Kidney glomerular epithelial cell (primary cell): ENCODE measurements at places on chromosomes 3 and 15.

GRCh38 chr3:120838441-120839091 is 69.4 kb upstream of the STXBP5L start:
- DNase-seq = no peak

- no peak for DNase-seq
These were observed 34.3 kb downstream of the PRR23E start for GRCh38 chr3:127226946-127227842.

DNA sequence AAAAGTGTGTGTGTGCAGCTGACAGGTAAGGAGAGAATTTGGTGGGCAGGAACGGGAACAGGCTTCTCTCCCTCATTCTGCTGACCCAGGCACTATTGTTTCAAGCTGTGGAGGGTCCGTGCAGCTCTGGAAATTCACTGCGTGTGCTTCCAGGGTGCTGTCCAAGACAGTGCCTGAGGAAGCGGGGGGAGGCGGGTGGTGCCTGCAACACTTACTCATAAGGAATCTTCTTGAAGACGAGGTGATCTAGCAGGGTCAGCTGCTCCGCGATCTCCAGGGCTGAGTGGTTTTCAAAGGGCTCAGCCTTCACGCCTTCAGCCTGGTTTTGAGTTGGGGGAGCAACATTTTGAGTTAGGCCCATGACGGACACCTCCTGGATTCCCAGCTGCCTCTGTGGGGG is 46.6 kb upstream of the CTSH start:
- DNase-seq = no peak

- no peak for DNase-seq
These were observed 965.3 kb downstream of the ROBO1 start for GRCh38 chr3:78802562-78802930.

DNA sequence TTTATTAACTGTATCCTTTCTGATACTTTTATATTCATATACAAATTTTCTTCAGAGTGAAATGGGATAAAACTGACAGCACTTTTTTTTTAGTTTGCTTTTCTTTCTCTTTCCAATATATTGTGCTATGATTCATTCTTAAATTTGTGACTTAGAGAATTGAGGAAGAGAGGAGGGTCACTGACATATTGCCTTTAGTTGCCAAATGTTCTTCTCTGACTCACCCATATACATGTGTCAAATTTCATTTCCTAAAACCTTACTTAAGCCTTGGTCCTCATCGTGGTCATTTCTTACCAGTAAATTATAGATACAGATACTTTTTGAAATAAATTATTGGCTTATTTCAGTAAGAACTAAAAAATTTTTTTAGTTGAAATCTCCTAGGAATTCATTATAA is 53.9 kb downstream of the CLASP2 start:
- DNase-seq = no peak

DNA sequence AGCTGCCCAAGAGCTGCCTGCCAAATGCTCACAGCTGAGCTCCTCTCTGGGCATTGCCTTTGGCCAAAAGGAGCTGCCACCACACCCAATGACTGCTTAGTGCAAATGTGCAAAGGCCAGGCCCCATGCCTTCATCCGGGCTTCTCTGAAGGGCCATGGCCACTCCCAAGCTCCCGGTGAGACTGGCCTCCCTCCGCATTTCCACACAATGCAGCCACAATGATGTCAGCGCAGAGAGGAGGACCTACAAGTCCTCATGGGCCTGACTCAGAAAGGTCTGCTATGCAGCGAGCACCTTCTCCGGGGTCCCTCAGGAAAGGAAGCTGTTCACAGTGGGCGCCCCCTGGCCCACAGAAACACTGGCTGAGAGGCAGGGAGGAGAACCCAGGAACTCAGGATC is 12.7 kb downstream of the OXTR start:
- no peak for DNase-seq

GRCh38 chr15:70426096-70426821 is 328.5 kb upstream of the TLE3 start:
- DNase-seq = no peak
